Activated naive CD4-positive, alpha-beta T cell (primary cell): ENCODE measurements at places on chromosomes 1 and 21.

DNA sequence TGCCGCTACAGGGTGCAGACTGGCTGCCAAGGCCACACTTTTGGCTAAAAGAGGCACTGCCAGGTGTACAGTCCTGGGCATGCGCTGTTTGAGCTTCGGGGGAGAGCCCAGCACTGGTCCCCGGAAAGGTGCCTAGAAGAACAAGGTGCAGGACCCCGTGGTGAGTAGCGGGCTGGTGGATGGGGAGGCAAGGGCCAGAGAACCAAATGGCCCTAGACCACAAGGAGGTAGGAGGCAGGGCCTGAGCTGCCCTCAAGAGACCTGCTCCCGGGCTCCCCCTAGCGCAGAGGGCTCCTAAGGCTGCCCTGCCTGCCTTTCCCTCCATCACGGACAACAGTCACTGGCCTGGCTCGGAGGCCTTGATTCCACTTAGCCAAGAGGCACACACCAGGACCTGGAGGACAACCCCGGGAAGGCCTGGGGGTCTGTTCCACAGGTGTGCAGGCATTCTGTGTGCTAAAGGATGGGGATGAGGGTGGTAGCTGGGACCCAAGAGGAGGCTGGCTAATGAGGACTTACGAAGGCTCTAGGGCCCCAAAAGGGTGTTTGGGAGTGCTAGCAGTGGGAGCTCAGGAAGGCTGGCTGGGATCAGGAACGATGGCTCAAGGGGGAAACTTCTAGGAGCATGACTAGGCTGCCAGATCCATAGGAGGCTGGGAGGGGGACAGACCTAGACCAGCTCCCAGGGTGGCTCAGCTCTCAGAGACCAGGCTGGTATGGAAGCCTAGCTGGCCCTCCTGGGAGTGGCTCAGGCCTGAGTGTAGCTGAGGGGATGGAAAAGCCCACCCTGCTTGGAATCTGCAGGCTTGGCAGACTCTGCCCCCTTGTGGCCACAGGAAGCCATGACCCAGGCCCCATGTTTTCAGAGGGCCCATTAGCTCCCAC, 742 bp downstream of the ARTN start:
- peak; percentile 9 for DNase-seq

DNA sequence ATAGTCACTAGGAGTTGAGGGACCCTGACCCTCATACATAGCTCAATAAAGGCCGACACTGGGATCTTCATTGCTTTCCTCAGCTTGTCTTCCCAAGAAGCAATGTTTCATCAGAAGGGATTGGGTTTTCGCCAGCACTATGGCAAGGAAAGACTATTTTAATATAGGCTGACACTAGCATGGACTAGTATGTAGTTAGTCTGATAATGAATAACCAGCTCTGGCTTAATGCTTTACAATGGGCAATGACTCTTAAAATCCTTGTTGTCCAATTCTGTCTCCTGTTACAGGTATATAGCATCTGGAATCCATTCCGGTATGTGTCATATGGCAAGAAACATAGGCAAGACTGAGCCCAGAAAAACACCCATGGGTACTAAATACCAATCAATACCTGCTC, 15.3 kb upstream of the SYT2 start:
- no peak for DNase-seq

DNA sequence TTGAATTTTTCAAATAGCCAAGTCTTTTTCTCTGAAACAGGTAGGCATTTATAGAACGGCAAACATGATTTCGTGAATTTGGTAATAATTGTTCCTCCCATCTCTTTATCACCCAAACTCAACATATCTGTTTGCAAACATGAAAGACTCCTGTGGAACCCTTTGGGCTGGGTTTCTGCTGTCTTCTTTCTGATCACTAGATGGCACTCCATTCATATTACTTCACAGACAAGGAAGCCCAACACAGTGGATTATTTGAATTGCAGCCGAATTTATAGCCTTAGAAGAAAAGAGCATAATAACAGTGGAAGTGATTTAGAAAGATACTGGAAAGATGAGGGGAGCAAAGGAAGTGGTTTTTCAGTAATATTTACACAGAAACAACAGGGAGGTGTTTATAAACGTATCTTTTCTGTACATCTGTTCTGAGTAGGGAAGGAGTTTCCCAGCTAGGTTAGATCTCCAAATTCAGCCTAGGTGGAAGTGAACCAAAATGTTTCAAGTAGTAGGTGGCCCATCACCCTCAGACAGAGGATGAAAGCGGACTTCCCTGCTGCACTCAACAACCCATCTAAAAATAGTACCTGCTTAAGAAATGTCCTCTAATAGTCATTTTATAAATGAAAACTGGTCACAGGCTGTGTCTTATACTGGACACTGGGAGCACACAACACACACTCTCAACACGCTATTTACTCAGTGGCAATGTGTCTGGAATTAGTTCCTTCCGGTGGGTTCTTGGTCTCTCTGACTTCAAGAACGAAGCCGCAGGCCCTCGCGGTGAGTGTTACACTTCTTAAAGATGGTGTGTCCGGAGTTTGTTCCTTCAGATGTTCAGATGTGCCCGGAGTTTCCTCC, 67.6 kb downstream of the MAP3K21 start:
- DNase-seq, result no peak

DNA sequence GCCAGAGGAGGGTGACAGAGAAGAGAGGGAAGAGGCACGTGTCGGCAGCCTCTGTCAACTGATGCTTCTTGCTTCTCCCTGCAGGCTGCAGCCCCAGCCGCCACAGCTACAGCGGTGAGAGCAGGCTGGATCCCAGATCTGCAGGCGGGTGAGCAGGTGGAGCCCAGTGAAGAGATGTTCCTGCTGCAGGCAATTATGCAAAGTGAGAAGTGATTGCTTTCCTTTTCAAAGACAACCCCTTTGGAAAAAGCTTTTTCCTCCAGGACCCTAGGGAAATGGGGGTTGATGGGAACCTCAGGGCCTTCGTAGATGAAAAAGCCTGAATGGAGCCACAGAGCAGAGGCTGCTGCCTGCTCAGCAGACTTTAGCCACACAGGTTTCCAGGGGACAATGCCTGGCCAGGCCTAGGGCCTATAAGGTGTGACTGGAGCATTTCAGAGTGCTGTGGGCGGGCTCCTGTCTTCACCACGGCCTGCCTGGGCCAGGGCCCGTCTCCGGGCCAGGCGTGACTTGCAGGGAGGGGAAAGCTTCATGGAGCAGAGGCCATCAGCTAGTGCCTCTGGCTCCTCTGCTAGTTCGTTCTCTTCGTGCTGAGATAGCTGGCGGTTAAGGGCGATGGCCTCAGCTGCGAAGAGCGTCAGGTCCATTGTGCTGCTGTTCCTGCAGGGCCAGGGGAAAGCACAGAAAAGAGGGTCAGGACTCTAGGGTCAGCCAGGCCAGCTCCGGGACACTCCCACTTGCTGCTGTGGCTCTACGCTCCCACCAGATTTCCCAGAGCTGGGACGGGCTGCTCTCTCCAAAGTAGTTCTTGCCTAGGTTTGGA, 6.9 kb upstream of the KNCN start:
- no peak for DNase-seq

DNA sequence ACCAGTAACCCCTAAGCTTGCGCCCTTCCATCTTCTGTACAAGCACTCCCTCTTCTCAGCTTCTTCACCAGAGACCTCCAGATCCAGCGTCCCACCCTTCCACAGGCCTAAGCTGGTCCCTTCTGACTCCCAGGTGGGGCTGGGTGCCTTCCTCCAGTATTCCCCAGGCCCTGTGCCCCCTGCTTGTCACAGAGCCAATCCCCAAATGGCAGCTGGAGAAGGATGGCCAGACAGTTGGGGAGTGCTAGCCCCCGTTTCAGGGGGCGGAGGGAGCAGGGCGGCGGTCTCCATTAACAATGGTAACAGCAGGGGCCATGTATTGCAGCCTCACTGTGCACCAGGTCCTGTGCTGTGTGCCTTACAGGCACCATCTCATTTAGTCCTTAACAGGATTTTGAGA, 85.7 kb downstream of the KCNN3 start:
- no peak for DNase-seq

- no peak for DNase-seq
Observed at GRCh38 chr1:150009604-150010392, 728 bp downstream of the OTUD7B start.

DNA sequence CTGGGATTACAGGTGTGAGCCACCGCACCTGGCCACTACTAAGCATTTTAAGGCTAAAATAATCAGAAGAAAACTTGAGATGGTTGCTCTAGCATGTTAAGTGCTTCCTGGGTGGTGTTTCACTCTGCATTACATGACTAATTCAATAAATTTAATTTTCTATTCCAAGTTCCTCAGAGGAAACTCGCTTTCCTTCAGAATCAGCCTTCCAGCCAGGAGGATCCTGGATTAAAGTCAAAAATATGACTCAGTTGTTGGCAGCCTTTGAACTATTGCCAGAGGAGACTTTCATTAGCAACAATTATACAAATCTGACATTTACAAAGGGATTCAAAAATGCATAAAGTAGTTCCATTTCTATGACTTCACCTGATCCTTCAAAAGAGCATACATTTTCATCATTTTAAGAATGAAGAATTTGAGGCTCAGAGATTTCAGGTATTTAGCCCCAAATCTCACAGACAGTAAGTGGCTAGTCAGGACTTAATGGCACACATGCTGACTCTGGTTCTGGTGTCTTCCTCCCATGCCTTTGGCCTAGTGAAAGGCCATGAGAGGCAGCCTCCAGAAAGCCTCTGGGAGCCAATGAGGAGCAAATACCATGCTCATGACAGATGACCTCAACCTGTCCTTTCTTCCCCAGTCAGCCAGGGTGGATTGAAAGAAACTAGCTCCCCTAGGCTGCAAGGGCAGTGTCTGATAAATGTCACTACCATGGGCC, 115.7 kb downstream of the MAP3K21 start:
- no peak for DNase-seq

DNA sequence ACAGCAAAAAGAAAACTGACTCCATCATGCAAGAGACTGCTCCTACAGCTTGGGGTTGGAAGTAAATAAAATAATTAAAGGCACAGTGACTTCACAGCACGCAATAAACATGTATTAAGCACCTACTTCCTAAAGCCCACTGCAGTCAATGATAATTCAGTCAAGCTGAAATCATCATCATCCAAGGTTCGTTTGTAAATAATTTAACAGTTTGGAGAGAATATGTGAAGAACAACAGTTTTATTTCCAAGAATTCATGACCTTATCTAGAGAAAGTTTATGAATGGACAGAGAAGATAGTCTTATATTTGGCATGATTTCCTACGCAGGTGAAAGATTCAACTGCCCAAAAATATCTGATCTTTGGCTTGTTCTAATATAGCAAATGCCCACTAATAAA, 86.8 kb downstream of the SMYD3 start:
- DNase-seq, result no peak

GRCh38 chr21:34534522-34534921, 22.5 kb upstream of the KCNE1 start:
- no peak for DNase-seq

GRCh38 chr1:92367496-92367895, 68.6 kb downstream of the RPAP2 start:
- DNase-seq, result no peak

DNA sequence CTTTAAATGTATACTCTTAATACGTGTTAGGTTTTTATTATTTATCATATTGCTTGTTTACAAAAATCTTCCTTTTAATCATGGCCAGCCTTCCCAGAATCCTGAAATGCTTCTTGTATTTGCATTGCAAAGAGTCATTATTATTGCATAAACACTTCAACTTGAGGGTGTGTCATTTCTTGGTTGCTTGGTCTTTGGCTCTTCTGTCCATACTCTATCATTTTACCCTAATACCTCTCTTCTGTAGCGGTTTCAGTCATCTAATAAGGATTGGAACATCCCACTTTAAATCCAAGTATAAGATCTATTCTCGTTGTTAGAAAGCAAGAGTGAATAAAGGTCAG, 200.6 kb upstream of the CACYBP start:
- no peak for DNase-seq

DNA sequence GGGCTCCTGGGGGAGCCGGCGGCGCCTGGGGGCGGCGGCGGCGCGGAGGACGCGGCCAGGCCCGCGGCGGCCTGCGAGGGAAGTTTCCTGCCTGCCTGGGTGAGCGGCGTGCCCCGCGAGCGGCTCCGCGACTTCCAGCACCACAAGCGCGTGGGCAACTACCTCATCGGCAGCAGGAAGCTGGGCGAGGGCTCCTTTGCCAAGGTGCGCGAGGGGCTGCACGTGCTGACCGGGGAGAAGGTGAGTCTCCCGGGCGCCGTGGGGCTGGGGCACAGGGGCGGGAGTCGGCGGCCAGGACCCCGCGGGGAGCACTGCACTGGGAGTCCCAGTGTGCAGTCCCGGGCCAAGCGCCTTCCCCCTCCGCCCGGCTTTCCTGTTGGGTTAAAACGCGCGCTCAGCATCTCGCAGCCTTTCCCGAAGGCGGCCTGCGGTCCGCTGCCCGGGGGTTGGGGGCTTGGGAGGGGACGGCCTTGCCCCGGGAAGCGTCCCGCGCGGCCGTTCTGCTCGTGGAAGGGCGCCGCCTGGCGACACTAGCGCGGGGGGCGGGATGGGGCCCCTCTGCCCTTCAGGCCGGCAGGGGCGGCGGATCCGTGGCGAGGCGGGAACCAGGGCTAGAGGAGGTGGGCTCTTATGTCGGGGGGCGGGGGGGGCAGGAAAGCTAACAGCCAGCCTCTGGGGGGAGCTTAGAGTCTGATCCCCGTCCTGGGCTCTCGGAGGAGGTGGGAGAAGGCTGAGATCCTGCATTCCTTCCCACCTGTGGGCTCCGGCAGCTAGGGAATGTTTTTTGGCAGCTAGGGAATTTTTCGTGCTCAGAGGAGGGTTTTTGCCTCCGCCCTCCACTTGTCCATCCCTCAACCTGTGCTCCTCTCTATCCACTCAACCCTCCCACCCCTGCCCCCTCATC, 1.1 kb downstream of the HUNK start:
- DNase-seq, result no peak

- DNase-seq, result no peak
Observed at GRCh38 chr1:173451981-173452380, 25.2 kb upstream of the PRDX6 start.

- DNase-seq, result no peak
Observed at GRCh38 chr21:34698270-34699015, 29.6 kb downstream of the CLIC6 start.

DNA sequence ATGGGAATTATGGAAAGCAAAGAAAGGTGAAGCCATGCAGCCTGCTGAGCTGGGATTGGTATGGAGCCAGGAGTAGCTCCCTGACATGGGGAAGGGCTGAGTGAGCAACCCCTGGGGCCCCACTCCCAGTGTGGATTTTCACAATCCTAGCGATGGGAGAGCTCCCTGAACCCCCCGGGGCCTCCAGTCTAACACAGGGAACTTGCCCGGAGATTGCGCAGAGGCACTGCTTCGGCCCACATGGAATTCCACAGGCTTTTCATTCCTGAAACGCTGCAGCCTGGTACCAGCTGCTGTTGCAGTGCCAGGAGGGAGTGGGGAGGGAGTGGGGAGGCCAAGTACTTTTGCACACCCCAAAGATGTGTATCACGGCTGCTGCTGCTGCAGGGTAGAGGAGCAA, 110.4 kb upstream of the C21orf91 start:
- DNase-seq, result no peak

- DNase-seq, result no peak
Observed at GRCh38 chr1:206680279-206680678, 4.4 kb upstream of the MAPKAPK2 start.

DNA sequence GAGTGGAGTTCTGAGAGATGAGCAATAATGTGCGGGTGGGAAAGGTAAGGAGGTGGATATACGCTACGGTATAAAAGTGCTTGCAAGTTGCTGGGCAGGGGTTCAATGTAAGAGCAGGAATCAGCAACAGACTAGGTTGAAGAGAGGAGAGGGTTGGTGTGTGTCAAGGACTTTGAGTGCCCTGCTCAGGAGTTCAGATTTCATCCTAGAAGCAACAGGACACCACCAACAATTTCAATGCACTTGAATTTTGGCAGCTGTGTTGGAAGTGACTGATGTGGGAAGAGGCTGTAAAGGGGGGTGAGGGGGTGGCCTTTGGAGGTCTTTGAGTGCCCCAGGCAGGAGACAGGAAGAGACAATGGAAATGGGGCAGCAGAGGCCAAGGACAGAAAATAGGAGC, 57.3 kb downstream of the RHOU start:
- no peak for DNase-seq

GRCh38 chr21:42145569-42146272, 73.2 kb upstream of the ABCG1 start:
- DNase-seq, result no peak
